Astrocyte of the spinal cord (primary cell): ENCODE measurements at places on chromosomes 13 and 19.

- no peak for DNase-seq
These were observed 166.9 kb downstream of the DCLK1 start for GRCh38 chr13:35964011-35964862.

DNA sequence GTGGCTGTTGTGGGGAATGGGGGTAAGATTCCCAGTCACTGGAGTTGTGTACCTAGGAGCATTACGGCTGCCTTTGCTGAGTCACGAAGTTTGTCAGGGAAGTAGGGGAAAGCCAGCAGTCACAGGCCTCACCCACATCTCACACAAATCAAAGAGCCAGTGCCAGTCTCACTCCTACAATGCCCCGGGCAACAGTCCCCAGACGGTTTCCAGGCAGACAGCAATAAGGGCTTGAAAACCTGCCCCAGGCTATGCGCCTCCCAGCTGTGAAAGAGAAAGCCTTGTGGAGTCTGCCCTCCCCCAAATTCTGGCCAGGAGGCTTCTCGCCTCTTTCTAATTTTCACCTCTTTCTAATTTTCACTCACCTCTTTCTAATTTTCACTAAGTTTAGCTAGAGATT, 142.3 kb upstream of the EDNRB start:
- DNase-seq, result no peak

DNA sequence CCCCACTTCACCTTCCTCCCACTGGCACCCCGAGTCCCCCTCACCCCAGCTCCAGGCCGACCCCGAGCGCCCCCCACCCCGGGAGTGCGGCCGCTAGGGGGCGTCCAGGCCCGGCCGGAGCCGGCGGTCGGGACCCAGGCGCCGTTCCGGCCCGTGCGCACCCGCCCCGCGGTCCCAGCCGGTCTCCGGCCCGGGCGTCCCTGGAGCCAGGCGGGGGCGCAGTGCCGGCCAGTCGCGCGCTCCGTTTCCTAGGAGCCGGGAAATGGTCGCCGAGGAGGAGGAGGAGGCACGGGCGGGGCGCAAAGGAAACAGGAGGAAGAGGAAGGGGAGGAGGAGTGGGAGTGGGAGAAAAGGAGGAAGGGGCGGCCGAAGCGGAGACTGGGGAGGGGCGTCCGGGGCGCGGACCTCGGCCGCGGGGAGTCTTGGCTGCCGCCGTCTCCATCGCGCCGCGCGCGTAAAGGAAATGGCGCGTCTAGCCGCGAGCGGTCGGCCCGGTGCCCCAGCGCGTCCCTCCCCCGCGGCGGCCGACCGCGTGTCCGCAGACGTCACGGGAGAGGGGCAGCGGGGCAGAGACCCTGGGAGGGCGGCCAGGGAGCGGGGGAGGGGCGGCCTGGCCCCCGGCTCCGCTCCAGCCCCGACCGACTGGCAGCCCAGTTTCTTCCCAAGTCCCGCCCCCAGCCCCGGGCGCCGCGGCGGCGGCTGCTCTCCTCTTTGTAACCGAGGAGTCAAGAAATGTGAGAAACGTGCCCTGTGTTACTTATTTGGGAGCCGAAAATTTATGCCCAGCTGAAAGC, 1.1 kb upstream of the KCTD15 start:
- DNase-seq, result peak; percentile 88

DNA sequence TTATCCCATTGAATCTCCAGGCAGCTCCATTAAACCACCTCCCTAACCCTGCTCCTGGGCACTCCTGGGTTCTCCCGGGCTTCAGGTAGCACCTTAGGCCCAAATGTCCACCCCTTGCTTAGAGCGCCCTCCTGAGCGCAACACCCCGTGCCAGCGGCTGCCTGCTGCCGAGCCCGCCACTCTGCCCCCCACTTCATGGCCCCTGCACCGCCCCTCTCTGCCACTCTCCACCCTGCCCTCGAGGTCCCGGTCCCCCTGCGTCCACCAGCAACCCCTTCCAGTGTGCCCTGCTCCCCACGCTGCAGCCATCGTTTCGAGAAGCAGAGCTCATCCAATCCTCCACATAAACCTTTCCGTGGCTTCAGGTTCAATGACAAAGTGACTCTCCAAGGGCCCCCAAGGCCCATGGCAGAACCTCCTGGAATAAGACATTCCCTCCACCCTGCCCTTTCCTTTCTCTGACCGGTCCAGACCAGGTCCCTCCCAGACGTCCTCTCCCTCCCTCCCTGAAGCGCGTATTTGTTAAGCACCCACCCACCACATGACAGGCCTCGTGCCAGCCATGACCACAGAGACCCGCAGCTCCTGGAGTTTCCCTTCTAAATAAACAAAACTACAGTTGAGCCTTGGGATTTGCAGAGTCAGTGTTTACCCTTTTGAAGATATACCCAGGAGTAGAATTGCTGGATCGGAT, 66.6 kb downstream of the ARHGEF18 start:
- peak; percentile 63 for DNase-seq

GRCh38 chr13:35554972-35555623, 78.6 kb upstream of the MAB21L1 start:
- DNase-seq, result no peak

- DNase-seq, result no peak
These were observed 175.2 kb downstream of the PAN3 start for GRCh38 chr13:28313579-28313978.

DNA sequence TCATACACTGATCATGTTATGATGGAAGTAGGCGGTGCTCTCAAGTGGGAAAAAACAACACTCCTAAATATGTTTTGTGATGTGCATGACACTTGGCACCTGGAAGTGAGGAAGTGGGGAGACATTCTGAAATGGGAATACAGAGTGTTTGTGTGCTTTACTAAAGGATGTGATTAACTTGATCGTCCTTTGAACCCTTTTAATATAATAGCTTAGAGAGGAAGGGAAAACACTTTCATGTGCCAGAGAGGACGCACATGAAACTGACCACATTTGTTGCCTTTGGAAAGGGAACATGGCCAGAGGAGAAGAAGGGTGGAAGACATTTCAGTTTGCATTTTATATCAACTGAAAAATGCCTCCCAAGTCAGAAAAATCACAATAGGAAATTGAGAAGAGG, 31.4 kb downstream of the SMAD9 start:
- peak; percentile 24 for DNase-seq

DNA sequence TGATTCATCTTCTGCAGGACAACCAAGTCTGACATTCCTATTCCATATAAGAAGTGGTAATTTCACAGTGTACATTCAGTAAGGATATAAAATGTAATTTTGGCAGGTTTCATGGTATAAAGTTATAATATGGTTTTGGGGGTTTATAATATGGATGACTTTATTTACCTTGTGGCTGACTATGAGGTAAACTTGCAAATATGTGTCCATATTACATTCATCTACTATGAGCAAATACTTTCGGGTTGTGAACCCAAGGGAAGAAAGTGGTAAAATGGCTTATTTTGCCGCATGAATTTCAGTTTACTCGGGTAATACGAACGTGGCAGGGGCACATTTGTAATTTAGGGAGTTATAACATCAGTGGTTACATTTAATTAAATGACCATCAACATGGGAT, 86.7 kb upstream of the TNFSF11 start:
- DNase-seq, result no peak

GRCh38 chr13:37361608-37362007, 237.0 kb downstream of the POSTN start:
- no peak for DNase-seq

DNA sequence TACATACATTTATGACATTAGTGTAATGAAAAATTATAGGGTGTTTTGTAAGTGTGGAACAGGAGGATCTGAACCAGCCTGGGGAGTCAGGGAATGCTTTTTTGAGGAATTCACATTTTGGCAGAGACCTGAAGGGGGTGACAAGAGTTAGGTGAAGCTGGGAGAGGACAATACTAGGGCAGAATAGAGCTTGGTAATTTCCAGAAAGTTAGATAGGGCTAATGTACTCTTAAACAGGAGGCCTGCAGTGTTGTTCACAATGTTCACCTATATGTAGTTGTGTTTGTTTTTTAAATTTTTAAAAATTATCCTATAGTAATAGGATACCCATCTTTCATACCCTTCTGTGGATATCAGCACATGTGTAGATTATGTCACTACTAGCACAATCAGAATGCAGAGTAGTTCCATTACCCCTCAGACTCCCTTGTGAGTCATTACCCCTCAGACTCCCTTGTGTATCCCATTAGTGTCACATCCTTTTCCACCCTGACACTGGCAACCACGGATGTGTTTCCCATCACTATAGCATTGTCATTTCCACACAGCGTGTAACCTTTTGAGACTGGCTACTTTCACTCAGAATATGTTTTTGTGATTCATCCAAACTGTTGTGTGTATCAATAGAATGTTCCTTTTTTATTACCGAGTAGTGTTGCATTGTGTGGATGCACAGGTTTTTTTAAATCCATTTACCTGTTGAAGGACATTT, 43.1 kb downstream of the PCCA start:
- peak; percentile 81 for DNase-seq

DNA sequence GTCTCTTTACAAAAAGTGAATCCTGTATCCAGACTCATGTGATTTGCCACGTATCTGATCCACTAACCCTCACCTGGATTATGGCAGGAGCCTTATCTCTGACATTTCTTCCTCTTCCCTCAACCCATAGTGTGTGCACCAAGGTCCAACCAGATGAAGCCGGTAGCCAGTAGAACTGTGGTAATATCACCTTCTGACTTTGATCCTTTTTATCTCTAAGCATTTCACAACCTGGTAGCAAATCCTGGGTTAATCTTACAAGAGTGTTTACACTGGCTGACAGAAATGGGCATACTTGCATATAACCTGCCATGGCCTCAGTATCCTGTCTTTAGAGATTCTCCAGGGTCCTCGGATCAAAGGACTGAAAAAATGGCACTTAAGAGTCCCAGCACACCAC, 1.9 kb downstream of the ZNF417 start:
- no peak for DNase-seq

GRCh38 chr19:45972947-45973540, 621 bp downstream of the NOVA2 start:
- DNase-seq, result no peak

- DNase-seq, result no peak
These were observed 2.4 kb downstream of the MEDAG start for GRCh38 chr13:30908416-30908980.

DNA sequence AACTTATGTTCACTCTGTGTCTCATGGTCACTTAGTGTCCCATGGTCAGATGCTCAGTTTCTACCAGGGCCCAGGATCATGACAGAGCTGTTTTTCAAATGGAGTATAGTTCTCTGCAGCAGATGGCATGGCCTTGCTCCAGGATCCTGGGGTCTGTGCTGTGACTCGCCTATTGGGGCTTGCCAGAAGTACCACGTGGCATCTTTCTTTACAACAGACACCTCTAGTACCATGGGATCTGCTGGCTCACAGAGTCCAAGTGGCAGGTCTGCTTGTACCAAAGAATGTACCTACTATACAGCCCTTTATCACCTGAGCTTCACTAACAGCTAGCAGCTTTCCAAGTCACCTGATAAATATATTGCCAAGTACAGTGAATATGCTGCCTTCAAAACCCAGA, 6.0 kb upstream of the RNF6 start:
- DNase-seq, result no peak

GRCh38 chr13:107395927-107396662, 819.2 kb downstream of the LIG4 start:
- DNase-seq, result no peak

- no peak for DNase-seq
These were observed 385.1 kb upstream of the HTR2A start for GRCh38 chr13:47281991-47282390.

GRCh38 chr19:55145232-55145631, 3.8 kb downstream of the TNNT1 start:
- no peak for DNase-seq

- no peak for DNase-seq
These were observed 1.2 kb upstream of the CSNK1A1L start for GRCh38 chr13:37106642-37107041.

- no peak for DNase-seq
These were observed 7.0 kb upstream of the LILRA4 start for GRCh38 chr19:54345938-54346386.

DNA sequence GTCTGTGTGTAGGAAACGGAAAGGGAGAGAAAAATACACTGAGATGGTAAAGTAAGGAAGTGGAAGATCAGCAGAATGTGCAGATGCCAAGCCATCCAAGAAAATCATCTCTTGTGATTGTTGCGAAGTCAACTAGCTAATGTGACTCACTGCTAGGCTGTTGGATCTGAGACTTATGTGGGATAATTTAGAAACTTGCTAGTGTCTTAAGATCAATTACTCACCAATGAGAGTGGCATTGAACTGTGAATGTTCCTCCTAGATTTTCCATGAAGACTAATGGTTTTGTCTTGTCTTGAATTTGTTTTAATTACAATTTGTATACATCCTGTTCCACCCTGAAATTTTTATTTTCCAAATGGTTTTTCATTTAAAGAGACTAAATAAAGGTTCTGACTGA, 771.6 kb downstream of the EFNB2 start:
- no peak for DNase-seq

GRCh38 chr19:45995715-45996385, 583 bp downstream of the CCDC61 start:
- DNase-seq, result no peak

GRCh38 chr19:39183104-39183503, 13.7 kb upstream of the NCCRP1 start:
- no peak for DNase-seq

GRCh38 chr19:34232566-34233481, 21.5 kb upstream of the GARRE1 start:
- DNase-seq, result peak; percentile 96

GRCh38 chr19:5038631-5039271, 69.8 kb downstream of the KDM4B start:
- DNase-seq, result no peak

- peak; percentile 78 for DNase-seq
These were observed 18.8 kb downstream of the FLT1 start for GRCh38 chr13:28475916-28476725.

DNA sequence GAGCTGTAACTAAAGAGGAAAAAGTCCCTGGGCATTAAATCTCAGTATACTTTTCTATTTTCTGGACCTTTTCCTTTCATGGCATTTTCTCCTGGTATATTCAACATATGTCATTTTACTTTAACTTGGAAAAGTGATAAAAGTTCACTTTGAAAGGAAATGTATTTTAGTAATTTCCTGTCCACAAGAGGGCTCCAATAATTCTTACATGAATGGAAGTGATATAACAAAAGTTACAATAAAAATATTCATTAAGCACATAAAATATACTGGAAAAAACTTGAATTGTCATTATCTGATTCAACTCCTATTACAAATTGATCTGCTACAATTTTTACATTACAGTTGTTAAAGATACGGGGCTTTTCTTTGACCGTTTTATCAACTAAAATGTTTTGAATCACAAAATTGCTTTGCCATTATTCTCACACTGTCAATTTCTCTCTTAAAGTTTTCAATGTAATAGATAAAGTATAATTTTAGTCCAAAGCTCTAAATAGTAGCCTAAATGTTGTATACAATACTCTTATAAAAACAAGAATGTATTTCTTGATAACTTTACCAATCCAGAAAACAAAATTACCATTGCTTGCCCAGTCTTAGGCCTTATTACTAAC, 4.9 kb downstream of the UBL3 start:
- DNase-seq, result peak; percentile 54
